ACHN (cell line): ENCODE measurements at places on chromosomes 7 and 10.

GRCh38 chr7:139396323-139396951 is 36.7 kb downstream of the LUC7L2 start:
- no peak for DNase-seq

- peak; percentile 72 for DNase-seq
Observed at GRCh38 chr7:127895814-127896280, 135.4 kb downstream of the LRRC4 start.

- DNase-seq: no peak
Observed at GRCh38 chr7:70455925-70456324, 676.0 kb upstream of the GALNT17 start.

GRCh38 chr10:7239312-7239985 is 171.4 kb downstream of the SFMBT2 start:
- DNase-seq: no peak

GRCh38 chr10:32905466-32905865 is 52.6 kb downstream of the ITGB1 start:
- DNase-seq: no peak

- DNase-seq: no peak
Observed at GRCh38 chr7:147308539-147308938, 1191.9 kb downstream of the CNTNAP2 start.
